ENCODE measurements at places on chromosomes 5 and 9.

DNA sequence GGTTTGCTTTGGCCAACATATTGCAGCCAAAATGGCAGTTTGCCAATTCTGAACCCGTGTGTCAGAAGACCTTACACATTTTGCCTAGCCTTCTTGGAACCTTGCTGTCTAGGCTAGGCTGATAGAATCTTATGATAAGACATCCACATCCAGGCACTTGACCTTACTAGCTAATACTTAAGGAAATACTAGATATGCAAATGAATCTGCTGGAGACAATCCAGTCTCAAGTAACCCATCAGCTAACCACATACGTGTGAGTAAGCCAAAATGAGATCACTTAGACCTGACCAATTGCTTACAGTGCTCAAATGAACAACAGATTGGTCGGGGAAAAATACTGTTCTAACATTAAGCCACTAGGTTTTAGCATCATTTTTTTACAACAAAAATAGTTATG, 1504.6 kb upstream of the CDH9 start:
- DNase-seq, result no peak

- no peak for DNase-seq
Measured at GRCh38 chr5:3024126-3024525, 272.6 kb upstream of the IRX2 start.

DNA sequence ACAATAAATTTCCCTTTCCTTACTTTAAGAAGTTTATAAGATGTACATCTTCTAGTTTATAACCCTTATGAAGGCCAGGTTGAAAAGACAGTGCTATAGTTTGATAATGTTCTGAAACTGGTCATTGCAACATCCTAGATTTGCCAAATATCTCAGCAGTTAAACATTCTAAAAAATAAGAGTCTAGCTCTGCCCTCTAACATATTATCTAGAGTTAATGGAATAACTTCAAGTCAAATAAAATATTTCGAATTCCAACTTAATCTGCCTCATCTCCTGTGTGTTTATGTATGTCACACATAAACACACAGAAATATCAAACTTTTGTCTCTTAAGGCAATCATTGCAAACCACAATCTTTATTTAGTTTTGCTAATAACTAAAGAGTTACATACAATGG, 796.6 kb downstream of the TLE1 start:
- no peak for DNase-seq

DNA sequence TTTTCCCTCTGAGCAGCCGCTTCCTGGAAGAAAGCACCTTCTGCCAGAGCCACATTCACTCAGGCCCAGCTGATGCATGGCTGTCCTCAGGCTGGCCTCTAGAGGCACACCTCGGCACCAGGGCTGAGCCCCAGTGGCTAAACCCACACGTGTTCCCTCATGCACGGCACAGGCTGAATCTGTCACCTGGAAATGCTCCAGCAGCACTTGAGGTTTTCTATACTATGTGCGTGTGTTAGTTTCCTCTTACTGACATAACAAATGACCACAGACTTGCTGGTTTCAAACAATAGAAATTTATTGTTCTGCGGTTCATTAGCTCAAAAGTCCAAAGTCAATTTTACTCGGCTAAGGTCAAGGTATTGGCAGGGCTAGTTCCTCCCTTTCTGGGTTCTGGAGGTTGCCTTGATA, 141.4 kb downstream of the LRRC70 start:
- DNase-seq, result peak; percentile 50

DNA sequence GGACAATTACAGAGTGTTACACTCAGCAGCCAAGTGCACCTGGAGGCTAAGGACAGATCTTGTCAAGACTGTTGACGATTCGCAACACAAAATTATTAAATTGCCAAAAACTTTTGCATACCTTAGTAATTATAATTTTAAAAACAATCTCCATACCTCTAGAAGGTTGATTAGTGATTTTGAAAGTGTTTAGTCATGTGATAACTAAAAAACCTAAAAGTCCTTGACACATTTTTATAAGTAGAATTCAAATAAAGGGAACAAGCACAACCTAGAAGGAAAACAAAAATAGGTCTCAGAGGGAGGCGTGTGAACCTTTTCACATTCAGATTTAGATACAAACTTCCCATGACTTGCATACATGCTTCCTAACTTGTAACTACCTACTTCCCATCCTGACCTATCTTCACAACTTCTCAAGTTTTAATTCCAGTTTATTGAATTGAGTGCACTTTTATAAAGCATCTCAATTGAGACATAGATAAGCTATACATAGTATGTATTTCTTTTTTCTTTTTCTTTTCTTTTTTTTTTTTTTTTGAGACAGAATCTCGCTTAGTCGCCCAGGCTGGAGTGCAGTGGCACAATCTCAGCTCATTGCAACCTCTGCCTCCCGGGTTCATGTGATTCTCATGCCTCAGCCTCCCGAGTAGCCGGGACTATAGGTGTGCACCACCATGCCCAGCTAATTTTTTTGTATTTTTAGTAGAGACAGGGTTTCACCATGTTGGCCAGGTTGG, 5.8 kb downstream of the ZNF367 start:
- DNase-seq, result no peak

GRCh38 chr5:167743695-167744464, 547.6 kb upstream of the WWC1 start:
- DNase-seq, result no peak

GRCh38 chr5:142506046-142506445, 179.8 kb downstream of the FGF1 start:
- DNase-seq, result no peak

- no peak for DNase-seq
Measured at GRCh38 chr9:110207071-110207641, 803 bp downstream of the C9orf152 start.
